ENCODE measurements at places on chromosomes 4 and X. TPM values are rescaled to one million over a fixed set of nuclear protein-coding genes. Genes with fewer than 3 reads are reported as not detected.

GRCh38 chr4:130985371-130985770 lies 1889.4 kb downstream of the C4orf33 start:
- H3K4me3 ChIP-seq: no peak overlapping the region
- no peaks in the 10 kb centered on the region for H3K4me1 ChIP-seq
- no peaks in the 10 kb centered on the region for H3K27me3 ChIP-seq
- no peaks in the 10 kb centered on the region for H3K36me3 ChIP-seq
- DNase-seq: no peak

DNA sequence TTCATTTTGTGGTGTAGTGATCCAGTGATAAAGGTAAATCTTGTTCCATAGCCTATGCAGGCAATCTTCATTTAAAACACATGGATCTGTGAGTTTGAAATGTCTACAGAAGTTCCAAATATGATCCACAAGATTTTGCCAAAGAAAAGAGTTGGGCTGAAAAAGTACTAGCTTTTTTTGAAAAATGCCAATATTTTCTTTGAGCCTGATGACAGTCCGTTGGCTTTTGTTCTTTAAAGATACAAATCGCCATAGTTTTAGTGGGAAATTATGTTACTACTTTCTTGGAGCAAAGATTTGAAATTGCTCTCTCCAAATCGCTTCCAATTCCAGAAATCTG lies 71.5 kb downstream of the HPGD start:
- H3K4me1 ChIP-seq: no peaks in the 10 kb centered on the region
- no peak for DNase-seq
- no peaks in the 10 kb centered on the region for H3K27me3 ChIP-seq

- H3K27me3 ChIP-seq: no peaks in the 10 kb centered on the region
- no peaks in the 10 kb centered on the region for H3K4me1 ChIP-seq
- no peak for DNase-seq
- H3K4me3 ChIP-seq: no peak overlapping the region
These were observed 850.4 kb upstream of the AADAT start for GRCh38 chr4:170940043-170940724.

DNA sequence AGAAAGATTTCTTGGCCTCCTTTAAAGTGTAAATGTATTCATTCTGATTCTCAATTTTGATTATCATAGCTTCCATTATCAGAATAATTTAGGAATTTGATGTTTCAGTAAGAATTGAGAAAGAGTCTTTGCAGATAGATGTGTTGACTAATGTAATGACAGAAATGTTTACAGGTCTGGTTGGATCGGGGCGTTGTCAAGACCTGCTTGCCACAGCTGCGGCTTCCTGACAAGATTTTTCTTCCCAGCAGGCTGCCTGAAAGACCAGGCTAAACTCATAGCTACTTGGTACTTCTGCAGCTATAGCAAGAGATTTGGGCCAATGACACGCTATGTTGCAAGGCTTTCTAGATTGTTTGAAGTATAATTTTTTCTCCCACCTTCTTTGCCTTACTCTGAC lies 91.5 kb upstream of the ANKRD50 start:
- no peak for DNase-seq
- H3K4me3 ChIP-seq: no peak overlapping the region
- no peak overlapping the region for H3K27ac ChIP-seq
- no peaks in the 10 kb centered on the region for H3K36me3 ChIP-seq

Gene CXCL3
- total RNA-seq: not detected

DNA sequence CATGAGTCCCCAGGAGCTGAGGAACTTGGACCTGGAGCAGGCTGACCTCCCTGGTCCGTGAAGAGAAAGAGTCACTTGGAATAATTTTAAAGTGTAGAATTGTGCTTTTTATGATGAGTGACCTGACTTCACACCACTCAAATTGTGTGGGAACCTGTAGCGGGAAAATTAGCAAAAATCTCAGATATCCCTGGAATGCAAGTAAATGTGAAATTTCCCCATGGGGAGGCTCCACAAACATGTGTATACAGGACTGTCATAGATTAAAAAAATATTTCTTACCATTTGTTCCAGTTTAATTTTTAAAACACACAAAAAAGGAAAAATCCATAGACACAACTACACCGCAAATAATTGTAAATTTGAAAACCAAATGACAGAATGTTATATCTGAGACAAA lies 1079.6 kb upstream of the PABPC4L start:
- no peak overlapping the region for H3K4me3 ChIP-seq
- DNase-seq: no peak
- no peaks in the 10 kb centered on the region for H3K4me1 ChIP-seq
- H3K36me3 ChIP-seq: no peaks in the 10 kb centered on the region

Data from activated CD4-positive, alpha-beta T cell treated with anti-CD3 and anti-CD28 coated beads, Interleukin-2, amount 10 ng/mL, durations not matched to agents 24 days and 14 days (primary cell).